RWPE1 (cell line): ENCODE measurements at places on chromosomes 2 and 18.

- DNase-seq, result no peak
Observed at GRCh38 chr2:199307461-199307860, 150.3 kb downstream of the SATB2 start.

DNA sequence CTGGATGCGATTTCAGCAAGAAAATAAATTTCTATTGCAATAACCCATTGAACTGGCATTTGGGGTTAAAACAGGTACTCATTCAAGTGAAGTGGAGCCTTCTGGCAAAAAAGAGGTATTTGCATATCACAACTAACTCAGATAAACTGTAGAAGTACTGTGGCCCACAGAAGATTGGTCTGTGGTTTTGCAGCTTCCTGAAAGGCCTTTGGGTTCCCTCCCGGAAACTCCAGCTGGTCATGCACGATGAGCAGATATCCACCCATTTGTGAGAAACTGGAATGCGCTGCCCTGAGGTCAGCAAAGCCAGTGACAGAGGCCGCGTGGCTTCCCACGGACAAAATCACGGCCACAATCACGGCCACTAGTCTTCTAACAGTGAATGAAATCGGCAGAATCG is 106.3 kb downstream of the EPHA4 start:
- DNase-seq, result no peak

DNA sequence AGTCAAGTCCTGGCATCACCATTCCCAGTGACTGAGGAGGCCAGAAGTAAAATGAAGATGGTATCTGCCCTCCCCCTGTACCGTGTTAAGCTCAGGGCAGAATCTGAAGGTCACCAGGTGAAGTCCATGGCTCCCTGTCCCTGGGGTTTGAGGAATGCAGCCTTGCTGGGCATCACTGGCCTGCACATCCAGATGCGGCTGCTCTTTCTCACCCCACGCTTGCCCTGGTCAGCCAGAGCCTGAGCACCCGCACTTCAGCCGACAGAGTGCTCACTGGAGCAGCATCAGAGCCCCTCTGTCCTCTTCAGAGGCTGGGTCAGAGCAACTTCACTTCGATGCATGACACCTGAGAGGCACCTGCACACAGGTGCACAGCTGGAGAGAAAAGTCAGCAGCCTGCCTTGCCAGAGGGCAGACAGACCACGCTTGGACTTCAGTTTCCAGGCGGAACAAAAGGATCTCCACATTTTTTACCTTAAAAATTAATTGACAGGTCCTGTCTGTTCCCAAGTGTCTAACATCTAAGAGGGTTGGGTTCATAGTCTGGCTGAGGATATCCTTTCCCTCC is 267.3 kb downstream of the ANAPC1 start:
- DNase-seq, result no peak

DNA sequence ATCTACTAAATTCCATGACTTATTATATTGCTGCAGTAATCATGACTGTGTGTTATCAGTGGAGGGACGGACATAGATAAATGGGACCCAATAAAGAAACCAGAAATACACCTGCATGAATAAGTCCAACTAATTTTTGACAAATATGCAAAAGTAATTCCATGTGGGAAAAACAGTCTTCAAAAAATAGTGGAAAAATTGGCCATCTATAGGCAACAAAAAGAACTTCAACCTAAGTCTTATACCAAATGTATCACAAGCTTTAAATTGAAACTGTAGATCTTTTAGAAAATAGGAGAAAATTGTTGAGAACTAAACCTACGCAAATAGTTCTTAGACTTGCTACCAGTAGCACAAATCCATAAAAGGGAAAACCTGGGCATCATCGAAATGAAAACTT is 376.2 kb downstream of the NCKAP5 start:
- DNase-seq, result no peak

- no peak for DNase-seq
Observed at GRCh38 chr2:51103205-51103604, 71.3 kb upstream of the NRXN1 start.

GRCh38 chr2:62263076-62263715 is 67.3 kb downstream of the B3GNT2 start:
- no peak for DNase-seq

DNA sequence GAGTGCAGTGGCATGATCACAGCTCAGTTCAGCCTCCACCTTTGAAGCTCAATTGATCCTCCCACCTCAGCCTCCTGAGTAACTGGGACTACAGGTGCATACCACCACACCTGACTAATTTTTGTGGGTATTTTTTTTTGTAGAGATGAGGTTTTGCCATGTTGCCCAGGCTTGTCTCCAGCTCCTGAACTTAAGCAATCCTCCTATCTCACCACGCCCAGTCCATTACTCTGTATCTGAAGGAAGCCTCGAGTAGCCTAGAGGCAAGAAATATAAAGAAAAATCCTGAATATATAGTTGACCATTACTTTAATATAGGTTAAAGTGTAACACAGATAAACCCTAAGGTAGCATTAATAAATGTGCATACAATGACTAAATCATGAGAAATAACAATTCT is 686.8 kb upstream of the PIK3C3 start:
- DNase-seq, result no peak

- no peak for DNase-seq
Observed at GRCh38 chr18:51490417-51490816, 292.9 kb upstream of the MEX3C start.

DNA sequence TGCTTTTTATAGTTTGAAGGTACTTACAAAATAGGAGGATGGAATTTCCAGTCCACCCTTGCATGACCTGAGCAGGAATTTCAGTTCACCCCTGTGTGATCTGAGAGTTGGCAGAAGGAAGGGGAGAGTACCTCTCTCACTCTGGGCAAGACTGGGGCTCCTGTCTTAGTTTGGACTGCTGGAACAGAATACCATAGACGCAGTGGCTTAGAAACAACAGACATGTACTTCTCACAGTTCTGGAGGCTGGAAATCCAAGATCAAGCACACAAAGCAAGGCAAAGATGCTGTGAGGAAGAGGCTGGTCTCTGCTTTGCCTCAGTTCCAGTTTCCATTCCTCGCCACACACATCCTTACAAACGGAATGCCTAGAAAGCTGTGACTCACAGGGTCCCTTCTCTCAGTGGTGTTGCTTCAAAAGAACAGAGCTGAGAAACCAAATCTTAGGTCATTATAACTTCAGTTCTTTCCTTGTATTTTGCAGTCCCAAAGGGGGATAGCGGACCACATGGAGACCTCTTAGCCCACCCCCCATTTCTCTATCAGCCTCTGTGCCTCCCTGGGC is 108.8 kb upstream of the HAAO start:
- no peak for DNase-seq

DNA sequence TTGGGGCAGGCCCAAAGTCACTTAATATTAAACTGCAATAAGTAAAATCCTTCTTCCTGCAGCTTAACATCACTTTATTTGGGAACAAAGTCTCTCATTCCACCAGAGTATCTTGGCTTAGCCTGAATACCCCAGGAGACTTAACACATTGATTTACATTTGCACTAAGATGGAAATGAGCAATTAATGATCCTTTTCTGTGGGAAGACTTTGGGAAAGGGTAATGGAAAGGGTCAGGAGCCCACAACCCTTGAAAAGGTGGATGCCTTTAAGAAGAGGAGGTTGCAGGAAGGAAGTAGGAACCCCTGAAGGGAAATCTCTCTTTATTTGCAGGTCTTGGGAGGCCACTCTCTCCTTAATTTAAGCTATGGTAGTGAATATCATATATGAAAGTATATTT is 28.0 kb upstream of the BARD1 start:
- DNase-seq, result no peak
